Hair follicle dermal papilla cell (primary cell): ENCODE measurements at places on chromosomes 12 and 14. TPM values are rescaled to one million over a fixed set of nuclear protein-coding genes. Genes with fewer than 3 reads are reported as not detected.

The YBX3 gene
- 167 and 170 TPM in 2 replicates for total RNA-seq

The RBP5 gene
- not detected in 2 replicates for total RNA-seq

The PACS2 gene
- 69.9 and 77.6 TPM in 2 replicates for total RNA-seq

The DERA gene
- 45.9 and 53.4 TPM in 2 replicates for total RNA-seq

The KRT83 gene
- not detected in 2 replicates for total RNA-seq

The NID2 gene
- 214 and 291 TPM in 2 replicates for total RNA-seq

The DPPA3 gene
- not detected in 2 replicates for total RNA-seq

The EXOC3L4 gene
- total RNA-seq: not detected in 2 replicates

The NR1H4 gene
- not detected in 2 replicates for total RNA-seq

The OVCH1 gene
- not detected in 2 replicates for total RNA-seq

The ALX1 gene
- 0.16 TPM in 1 of 2 replicates, not detected in the other for total RNA-seq

The TBX3 gene
- 30.8 and 36.2 TPM in 2 replicates for total RNA-seq

The VWF gene
- total RNA-seq: 0.24 and 0.81 TPM in 2 replicates

The OTUB2 gene
- total RNA-seq: 1.9 and 2.2 TPM in 2 replicates

The A2M gene
- total RNA-seq: 4.6 and 10.2 TPM in 2 replicates

The MED6 gene
- total RNA-seq: 30.6 and 35.0 TPM in 2 replicates

The RAD9B gene
- total RNA-seq: 0.65 and 0.97 TPM in 2 replicates

The PPFIBP1 gene
- total RNA-seq: 70.1 and 83.6 TPM in 2 replicates

The TPH2 gene
- total RNA-seq: not detected in 2 replicates

The FBLN5 gene
- total RNA-seq: 197 and 215 TPM in 2 replicates

The MIPOL1 gene
- total RNA-seq: 7.7 and 10.1 TPM in 2 replicates

The CLEC7A gene
- total RNA-seq: not detected in 2 replicates

The CD163L1 gene
- total RNA-seq: 1.5 and 2.1 TPM in 2 replicates

The PLEKHG7 gene
- not detected in 2 replicates for total RNA-seq

The ADAM21 gene
- under 0.01 TPM in 1 of 2 replicates, not detected in the other for total RNA-seq

The IL26 gene
- total RNA-seq: not detected in 2 replicates

The PPP1R13B gene
- total RNA-seq: 2.6 and 2.8 TPM in 2 replicates

The SSTR1 gene
- total RNA-seq: 5.5 and 10.3 TPM in 2 replicates
